ENCODE measurements at places on chromosomes 12 and 14. TPM values are rescaled to one million over a fixed set of nuclear protein-coding genes. Genes with fewer than 3 reads are reported as not detected.

The MYH6 gene
- not detected for total RNA-seq

The GPR132 gene
- under 0.01 TPM for total RNA-seq

The SLCO1C1 gene
- 0.32 TPM for total RNA-seq

The ACVRL1 gene
- 18.0 TPM for total RNA-seq

The MMP17 gene
- 8.6 TPM for total RNA-seq

The STRAP gene
- 95.0 TPM for total RNA-seq

The RGS6 gene
- total RNA-seq, result not detected

The MYF6 gene
- not detected for total RNA-seq

The ESPL1 gene
- total RNA-seq, result 4.8 TPM

The FAM186B gene
- under 0.01 TPM for total RNA-seq

The SLCO1B3 gene
- total RNA-seq, result not detected

The SRSF9 gene
- 148 TPM for total RNA-seq

The ZC3H14 gene
- 85.5 TPM for total RNA-seq

The OASL gene
- under 0.01 TPM for total RNA-seq

The A2ML1 gene
- not detected for total RNA-seq

The AKAP5 gene
- total RNA-seq, result 3.0 TPM

The OLR1 gene
- total RNA-seq, result 9.3 TPM

The RILPL1 gene
- 10.6 TPM for total RNA-seq

The RTN1 gene
- total RNA-seq, result 0.43 TPM

The TRAFD1 gene
- total RNA-seq, result 47.5 TPM

The AQP2 gene
- not detected for total RNA-seq

The KCNH3 gene
- under 0.01 TPM for total RNA-seq

The AJUBA gene
- 131 TPM for total RNA-seq

The RNU4-1 gene
- total RNA-seq, result under 0.01 TPM

The AMDHD1 gene
- total RNA-seq, result not detected

The TBC1D30 gene
- total RNA-seq, result under 0.01 TPM

The GUCY2C gene
- not detected for total RNA-seq

The TMPRSS12 gene
- total RNA-seq, result not detected

The KLRG1 gene
- 0.43 TPM for total RNA-seq

The OR6C2 gene
- not detected for total RNA-seq

The TSHR gene
- total RNA-seq, result not detected

The HOXC11 gene
- 2.9 TPM for total RNA-seq

The CFAP54 gene
- 0.86 TPM for total RNA-seq

The TAS2R46 gene
- total RNA-seq, result 4.2 TPM

The GSG1 gene
- total RNA-seq, result 0.32 TPM

The DDN gene
- total RNA-seq, result under 0.01 TPM

The ZNF385A gene
- 2.2 TPM for total RNA-seq

The CLEC4C gene
- not detected for total RNA-seq

The C12orf54 gene
- not detected for total RNA-seq

The PLCZ1 gene
- not detected for total RNA-seq

The PMEL gene
- 1.3 TPM for total RNA-seq

The DHRS1 gene
- total RNA-seq, result 8.7 TPM

The SYNE2 gene
- 15.8 TPM for total RNA-seq

The KRT1 gene
- not detected for total RNA-seq
